Activated CD4-positive, alpha-beta T cell treated with anti-CD3 and anti-CD28 coated beads for 4 hours (primary cell): ENCODE measurements at places on chromosomes 16 and 17.

DNA sequence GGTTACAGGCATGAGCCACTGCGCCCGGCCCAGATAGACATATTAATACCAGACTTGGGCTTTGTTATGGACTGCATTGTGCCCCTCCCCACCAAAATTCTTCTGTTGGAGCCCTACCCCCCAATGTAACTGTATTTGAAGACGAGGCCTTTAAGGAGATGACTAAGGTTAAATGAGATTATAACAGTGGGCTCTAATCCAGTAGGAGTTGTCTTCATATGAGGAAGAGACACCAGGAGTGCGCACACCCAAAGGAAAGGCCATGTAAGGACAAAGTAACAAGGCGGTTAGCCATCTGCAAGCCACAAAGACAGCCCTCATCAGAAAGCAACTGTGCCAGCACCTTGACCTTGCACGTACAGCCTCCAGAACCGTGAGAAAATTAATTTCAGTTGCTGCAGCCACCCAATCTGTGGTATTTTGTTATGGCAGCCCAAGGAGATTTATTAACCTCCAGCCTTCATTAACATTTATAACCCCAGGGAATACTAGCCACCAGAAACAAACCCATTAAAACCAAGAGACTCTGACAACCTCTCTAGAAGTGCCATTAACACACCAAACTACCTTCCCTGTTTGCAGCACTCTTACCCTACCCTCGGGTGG, 107.6 kb downstream of the TTC19 start:
- DNase-seq, result no peak

- no peak for DNase-seq
Observed at GRCh38 chr17:68800751-68801150, 154.4 kb downstream of the ABCA8 start.

GRCh38 chr17:78089576-78090281, 38.8 kb downstream of the TMC6 start:
- no peak for DNase-seq

- DNase-seq, result no peak
Observed at GRCh38 chr16:9033125-9033830, 58.2 kb upstream of the HAPSTR1 start.

DNA sequence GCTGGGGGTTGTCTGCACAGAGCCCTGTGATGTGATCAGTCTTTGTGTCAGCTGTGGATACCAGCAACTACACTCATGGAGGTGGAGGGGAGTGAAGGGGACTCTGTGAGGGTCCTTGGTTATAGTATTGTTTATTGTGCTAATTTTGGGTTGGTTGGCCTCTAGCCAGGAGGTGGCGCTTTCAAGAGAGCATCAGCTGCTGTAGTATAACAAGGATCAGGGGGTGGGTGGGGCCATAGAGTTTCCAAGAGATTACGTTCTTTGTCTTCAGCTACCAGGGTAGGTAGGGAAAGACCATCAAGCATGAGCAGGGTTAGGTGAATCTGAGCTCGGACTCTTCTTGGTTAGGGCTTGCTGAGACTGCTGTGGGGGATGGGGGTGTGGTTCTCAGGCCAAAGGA, 97.1 kb upstream of the HS3ST3A1 start:
- no peak for DNase-seq

GRCh38 chr17:63514974-63515373, 8.2 kb upstream of the KCNH6 start:
- DNase-seq, result no peak

- no peak for DNase-seq
Observed at GRCh38 chr17:71260366-71260940, 860.4 kb upstream of the SOX9 start.

- DNase-seq, result no peak
Observed at GRCh38 chr16:58488531-58488930, 11.4 kb upstream of the NDRG4 start.

- DNase-seq, result no peak
Observed at GRCh38 chr17:80942423-80943345, 49.0 kb upstream of the CHMP6 start.

DNA sequence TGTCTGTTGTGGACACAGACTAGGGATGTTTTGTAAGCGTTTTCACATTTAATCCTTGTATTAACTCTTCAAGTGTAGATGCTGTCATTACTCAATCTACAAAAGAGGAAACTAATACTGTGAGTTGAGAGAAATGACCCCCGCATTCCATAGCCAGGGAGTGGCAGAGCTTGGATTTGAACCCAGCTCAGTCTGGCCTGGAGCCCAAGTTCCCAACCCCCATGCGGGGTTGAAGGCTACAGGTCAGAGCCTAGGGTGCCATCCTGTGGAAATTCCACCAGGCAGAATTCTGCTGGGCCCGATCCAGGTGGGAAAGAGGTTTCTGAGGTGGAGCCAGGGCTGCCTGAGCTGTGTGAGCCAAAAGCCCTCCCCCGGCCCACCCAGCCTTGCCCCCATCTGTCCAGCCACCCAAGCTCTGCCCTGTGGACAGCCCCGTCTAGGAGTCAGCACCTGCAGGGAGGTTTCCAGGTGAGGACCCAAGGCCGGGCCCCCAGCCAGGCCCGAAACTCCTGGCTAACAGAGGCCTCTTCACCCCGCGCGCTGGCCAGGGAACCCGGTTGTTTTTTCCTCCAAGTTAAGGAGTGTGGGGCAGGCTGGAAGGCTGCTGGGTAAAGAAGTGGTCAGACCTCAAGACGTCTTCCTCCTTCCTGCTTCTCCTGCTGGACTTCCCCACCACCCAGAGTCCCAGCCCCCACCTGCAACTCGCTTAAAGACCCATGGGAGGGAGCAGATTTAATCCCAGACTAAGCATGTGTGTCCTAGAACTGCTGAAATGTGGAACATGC, 5.7 kb downstream of the MMP15 start:
- DNase-seq, result no peak

DNA sequence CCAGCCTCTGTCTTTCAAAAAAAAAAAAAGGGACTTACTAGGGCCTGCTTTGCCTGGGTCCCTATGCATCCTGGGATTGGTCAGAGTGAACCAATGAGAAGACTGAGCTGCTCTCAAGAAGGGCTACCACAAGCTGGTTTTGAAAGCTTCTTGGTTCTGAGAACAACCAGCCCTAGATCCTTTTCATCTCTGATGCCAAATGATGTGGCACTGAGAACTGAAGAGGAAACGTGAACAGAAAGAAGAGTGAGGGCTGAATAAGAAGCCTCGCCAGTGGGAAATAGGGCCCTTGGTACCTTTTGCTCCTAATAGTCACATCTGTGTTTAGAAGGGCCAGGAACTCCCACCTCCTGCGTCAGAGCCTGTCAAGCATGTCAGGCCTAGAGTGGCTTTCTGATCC, 10.7 kb downstream of the TACO1 start:
- DNase-seq, result no peak

GRCh38 chr16:49434733-49435132, 61.1 kb downstream of the C16orf78 start:
- no peak for DNase-seq

DNA sequence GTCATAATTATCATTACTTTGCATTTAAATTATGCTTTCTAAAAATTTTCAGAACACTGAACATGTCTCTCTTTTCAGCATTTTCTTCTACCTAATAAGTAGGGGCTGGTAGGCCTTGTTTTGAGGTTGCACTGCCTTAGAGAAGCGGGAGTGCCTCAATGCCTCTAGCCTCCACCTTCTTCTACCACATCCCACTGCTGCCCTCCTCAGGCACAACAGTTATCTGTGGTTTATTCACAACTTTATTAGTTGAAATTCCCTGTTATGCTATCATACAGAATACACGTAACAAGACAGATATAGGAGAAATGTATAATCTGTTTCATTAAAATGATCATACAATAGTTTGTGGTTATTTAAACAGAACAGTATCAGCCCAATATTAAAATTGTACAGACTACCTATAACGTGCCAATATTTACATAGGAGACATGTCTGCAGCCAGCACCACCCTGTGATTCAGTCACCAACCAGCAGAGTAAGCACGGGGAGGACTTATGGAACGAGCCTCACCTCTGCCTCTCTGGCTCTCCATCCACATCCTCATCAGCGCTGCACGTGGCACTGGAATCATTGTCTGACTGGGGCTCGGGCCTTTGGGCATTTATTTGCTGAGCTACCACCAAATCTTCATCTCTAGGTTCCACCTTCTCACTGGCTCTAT, 101.2 kb downstream of the TTC19 start:
- no peak for DNase-seq

DNA sequence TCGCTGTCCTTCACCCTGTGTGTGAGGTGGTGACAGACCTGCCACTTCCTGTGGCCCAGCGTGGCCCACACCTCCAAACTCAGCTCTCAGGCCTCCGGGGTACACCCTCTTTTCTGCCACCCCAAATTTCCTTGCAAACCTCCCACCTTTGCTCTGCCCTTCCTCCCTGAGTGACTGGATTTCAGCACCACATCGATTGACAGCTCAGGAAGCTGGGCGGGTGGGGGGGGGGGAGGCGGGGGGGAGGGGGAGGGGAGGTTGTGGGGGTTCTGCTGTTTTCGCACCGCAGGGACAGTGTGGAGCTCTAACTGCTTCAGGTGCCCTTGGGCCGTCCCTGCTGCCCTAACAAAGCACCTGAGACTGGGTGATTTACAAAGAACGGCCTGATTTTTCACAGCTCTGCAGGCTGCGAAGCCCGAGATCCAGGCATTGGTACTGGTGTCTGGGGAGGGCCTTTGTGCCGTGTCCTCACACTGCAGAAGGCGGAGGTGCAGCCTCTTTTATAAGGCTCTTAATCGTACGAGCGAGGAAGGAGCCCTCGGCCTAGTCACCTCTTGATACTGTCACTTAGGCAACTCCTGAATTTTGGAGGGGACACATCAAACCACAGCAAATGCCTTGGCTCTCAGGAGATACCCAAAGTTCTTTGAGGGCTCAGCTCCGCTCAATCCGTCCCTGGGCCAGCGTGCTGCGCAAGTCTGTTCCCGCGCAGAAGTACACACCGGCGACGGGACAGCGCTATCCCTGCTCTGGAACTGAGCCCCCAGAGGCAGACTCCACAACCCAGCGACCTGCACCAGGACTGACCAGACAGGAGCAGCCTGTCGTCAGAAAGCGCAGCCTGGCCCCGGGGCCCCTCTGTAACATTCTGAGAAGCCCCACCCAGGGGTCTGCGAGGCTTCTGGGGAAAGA, 3.6 kb downstream of the NDUFAF8 start:
- DNase-seq, result no peak

- DNase-seq, result no peak
Observed at GRCh38 chr16:54579106-54579728, 292.6 kb upstream of the IRX3 start.

GRCh38 chr17:75006653-75007052, 5.8 kb upstream of the MRPL58 start:
- DNase-seq, result no peak

DNA sequence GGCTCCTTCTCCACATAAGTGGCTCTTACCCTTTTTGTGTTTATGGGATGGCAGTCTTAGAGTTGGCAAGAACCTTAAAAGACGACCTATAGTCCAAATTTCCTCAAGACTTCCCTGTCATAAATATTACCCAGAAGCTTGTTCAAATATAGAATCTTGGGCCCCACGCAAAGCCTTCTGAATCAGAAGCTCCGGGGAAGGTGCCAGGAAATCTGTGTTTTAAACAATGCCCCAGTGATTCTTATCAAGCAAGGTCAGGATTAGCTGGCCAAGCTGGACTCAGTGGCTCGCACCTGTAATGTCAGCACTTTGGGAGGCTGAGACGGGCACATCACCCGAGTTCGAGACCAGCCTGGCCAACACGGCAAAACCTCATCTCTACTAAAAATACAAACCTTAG, 85.7 kb downstream of the TIMM22 start:
- no peak for DNase-seq

- no peak for DNase-seq
Observed at GRCh38 chr17:15511142-15511541, 43.7 kb upstream of the CDRT4 start.

- DNase-seq, result no peak
Observed at GRCh38 chr17:82320140-82320840, 2.9 kb upstream of the CD7 start.

- no peak for DNase-seq
Observed at GRCh38 chr17:73533127-73533526, 111.1 kb downstream of the SDK2 start.

- DNase-seq, result peak; percentile 60
Observed at GRCh38 chr17:42819939-42820535, 4.0 kb downstream of the BECN1 start.

GRCh38 chr17:38358586-38359513, 7.2 kb downstream of the SOCS7 start:
- no peak for DNase-seq

DNA sequence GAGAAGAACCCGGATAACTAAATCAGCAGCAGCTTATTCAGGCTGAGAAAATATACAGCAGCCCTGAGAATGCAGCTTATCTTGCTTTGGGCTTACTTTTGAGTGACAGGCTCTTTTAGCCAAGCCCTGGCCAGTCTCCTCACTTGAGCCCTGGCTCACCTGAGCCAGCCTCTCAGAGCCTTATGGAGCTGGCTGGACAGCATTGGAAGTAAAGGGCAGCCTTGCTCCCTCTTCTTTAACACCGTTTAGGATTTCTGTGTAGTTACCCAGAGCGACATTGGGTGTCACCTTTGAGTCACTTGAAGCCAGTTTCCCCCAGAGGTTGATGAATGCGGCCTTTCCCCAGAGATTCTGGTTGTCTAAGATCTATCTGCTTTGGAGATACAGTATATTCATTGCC, 7.7 kb upstream of the NPIPB2 start:
- no peak for DNase-seq

GRCh38 chr16:31377210-31377903, 15.8 kb upstream of the ITGAD start:
- DNase-seq, result no peak

- no peak for DNase-seq
Observed at GRCh38 chr17:19357761-19358160, 4.8 kb downstream of the B9D1 start.

GRCh38 chr17:79601604-79602424, 9.0 kb downstream of the RBFOX3 start:
- no peak for DNase-seq

GRCh38 chr16:50676684-50677225, 4.4 kb downstream of the SNX20 start:
- no peak for DNase-seq

DNA sequence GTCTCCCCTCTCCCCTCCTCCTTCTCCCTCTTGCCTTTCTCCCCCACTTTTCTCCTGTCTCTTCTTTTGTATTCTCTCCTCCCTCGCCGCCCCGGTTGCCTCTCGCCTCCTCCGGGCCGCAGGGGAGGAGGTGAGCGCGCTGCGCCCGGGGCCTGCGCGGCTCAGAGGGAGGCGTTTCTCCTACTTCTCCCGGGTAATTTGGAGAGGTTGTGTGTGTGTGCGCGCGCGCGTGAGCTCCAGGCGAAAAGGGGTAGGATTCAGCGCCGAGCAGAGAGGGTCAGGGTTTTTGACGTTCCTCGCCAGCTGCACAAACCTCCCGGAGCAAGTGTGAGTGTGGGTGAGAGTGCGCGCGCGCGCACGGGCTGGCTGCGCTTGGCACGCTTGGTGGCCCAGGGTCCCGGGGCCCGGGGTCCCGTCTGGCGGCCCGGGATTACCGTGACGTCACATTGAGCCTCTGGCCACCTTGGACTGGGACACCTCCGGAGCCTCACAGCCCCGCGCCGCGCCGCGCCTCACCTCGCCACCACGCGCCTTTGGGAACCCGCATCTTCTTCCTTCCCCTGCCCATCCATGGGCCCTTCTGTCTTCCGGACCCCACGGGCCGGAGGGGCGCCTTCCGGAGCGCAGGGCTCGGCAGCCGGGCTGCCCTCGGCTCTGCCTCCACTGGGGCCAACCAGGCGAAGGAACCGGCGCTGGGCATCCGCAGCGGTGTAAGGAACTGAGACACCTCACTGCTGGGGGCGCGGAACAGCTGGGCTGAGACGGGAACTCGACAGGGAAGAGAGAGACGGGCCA, 479 bp downstream of the IRX6 start:
- no peak for DNase-seq

- DNase-seq, result peak; percentile 50
Observed at GRCh38 chr16:4273858-4274311, 1.1 kb upstream of the TFAP4 start.

GRCh38 chr16:1345651-1346421, 5.8 kb downstream of the TSR3 start:
- no peak for DNase-seq
